ENCODE measurements at places on chromosomes 11 and 22.

GRCh38 chr11:72226701-72227100 lies 2.1 kb downstream of the INPPL1 start:
- no peak for DNase-seq

GRCh38 chr11:62902932-62903331 lies 18.2 kb downstream of the CHRM1 start:
- DNase-seq: no peak

DNA sequence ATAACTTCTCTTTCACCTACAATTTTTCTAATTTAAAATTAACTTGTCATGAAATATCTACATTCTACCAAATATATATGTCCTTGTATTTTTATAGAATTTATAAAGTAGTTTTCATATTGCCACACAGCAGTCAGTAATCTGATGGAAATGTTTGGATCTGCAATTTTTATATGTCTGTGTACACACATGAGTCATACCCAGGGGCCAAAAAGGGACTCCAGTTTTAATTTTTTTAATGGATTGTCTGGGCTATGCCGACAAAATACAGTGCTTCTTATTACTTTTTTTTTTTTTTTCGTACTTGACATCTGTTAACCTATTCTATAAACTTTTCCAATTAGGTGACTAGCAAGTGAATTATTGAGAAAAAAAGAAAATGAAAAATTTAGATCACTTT lies 6.3 kb downstream of the GUCY1A2 start:
- DNase-seq: no peak

DNA sequence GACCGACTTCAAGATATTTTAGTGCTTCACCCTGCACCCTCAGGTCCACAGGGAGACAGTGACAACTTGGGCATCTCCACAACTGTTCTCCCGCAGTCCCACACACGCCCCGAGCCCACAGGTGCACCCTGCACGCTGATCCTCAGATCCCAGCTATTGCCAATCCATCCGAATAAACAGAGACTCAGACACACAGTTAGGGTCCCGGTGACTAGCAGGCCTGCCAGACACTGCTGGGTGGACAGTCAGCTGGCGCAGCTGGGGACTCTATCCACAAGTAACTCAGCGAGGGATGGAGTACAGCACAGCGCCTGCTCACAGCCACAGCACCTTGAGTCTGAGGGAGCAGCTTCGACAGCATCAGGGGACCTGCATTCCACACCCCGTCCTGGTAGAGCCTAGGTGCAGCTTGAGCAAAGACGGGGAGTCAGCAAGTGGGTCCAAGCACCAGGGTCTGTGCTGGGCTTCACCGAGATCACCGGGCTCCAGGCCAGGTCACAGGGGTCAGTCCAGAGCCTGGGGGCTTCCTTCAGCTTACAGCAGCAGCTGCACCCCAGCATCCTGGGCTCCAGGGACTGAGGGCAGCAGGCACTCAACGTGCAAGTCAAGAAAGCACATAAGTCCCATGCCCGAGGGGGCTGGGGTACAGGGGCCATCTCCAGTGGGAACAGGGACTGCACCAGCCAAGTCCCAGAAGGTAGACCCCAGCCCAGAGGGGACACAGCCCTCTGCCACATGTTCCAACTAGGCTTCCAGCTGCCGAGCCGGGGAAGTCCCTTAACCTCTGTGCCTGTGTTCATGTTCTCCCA lies 7.6 kb downstream of the RPL3 start:
- no peak for DNase-seq

DNA sequence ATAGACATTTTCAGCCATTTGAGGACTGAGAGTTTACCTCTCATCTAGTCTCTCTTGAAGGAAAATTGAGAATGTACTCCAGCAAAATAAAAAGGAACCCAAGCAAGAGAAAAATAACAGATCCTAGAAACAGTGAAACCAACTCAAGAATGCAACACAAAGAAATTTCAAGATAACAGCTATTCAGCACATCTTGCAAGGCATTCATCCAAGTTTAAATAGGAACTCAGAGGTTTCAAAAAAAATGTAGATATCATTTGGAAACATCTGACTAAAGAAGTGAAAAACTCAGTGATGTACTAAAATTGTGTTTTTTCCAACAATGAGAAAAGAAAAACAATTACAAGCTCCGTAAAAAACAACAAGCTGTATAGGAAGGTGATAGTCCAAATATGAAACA lies 76.4 kb downstream of the TMEM135 start:
- DNase-seq: no peak

- no peak for DNase-seq
These were observed 161.6 kb downstream of the CEP164 start for GRCh38 chr11:117488996-117489952.

- no peak for DNase-seq
These were observed 98.1 kb downstream of the TENM4 start for GRCh38 chr11:79342686-79343085.

DNA sequence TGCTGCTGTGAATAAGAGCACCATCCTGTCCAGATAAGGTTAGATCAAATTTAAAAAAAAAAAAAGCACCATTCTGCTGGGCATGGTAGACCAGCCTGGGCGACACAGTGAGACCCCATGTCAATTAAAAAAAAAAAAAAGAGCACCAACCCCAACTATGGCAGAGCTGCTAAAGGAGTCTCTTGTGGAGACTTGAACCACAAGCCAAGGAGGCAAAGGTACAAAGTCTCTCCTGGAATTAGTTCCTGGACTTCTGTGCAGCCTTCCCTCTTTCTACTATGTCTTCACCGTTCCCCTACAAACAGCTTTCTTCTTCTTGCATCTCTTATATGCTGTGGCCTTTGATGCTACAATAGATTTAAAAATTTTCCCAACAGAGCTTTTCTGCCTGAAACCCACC lies 1.3 kb downstream of the PIK3C2A start:
- DNase-seq: no peak

DNA sequence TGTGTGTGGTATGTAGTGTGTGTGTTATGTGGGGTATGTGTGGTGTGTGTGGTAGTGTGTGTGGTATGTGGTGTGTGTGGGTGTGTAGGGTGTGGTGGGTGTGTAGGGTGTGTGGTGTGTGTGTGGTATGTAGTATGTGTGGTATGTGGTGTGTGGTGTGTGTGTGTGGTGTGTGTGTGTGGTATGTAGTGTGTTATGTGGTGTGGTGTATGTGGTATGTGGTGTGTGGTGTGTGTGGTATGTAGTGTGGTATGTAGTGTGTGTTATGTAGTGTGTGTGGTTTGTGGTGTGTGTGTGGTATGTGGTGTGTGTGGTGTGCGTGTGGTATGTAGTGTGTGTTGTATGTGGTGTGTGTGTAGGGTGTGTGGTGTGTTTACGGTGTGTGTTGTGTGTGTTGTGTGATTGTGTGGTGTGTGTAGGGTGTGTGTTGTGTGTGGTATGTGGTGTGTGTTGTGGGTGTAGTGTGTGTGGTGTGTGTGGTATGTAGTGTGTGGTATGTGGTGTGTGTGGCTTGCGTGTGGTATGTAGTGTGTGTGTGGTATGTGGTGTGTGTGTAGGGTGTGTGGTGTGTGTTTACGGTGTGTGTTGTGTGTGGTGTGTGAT lies 4.2 kb upstream of the PPP6R2 start:
- DNase-seq: no peak

DNA sequence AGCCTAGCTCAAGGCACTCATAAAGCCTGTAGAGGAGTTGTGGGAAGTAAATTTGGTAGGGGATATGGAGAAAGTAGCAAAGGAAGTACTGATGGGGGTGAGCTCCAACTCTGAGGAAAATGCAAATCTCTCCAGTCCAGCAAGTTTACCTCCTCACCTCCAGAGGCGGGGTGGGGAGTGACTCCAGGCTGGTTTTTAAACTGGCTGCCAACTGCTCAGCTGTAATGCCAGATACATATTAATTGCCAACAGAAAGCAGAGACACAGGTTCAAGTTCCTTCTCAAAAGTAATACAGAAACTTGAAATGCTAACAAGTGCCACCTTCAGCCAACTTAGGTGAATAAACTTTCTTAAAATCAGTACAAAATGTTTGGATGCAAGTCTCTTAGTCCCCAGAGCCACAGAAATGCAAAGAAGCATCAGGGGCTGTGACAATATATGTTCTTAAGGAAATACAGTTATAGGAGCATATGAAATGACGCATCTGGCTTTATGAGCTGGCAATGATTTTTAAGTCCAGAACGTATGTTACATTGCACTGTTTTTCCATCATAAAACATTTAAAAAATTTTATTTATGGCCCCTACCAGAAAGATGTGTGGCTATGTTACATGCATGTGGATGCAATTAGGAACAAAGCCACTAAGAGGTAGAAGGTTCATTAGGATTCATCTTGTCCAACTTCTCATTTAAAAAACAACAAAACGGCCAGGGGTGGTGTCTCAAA lies 436.4 kb upstream of the CCDC90B start:
- no peak for DNase-seq

DNA sequence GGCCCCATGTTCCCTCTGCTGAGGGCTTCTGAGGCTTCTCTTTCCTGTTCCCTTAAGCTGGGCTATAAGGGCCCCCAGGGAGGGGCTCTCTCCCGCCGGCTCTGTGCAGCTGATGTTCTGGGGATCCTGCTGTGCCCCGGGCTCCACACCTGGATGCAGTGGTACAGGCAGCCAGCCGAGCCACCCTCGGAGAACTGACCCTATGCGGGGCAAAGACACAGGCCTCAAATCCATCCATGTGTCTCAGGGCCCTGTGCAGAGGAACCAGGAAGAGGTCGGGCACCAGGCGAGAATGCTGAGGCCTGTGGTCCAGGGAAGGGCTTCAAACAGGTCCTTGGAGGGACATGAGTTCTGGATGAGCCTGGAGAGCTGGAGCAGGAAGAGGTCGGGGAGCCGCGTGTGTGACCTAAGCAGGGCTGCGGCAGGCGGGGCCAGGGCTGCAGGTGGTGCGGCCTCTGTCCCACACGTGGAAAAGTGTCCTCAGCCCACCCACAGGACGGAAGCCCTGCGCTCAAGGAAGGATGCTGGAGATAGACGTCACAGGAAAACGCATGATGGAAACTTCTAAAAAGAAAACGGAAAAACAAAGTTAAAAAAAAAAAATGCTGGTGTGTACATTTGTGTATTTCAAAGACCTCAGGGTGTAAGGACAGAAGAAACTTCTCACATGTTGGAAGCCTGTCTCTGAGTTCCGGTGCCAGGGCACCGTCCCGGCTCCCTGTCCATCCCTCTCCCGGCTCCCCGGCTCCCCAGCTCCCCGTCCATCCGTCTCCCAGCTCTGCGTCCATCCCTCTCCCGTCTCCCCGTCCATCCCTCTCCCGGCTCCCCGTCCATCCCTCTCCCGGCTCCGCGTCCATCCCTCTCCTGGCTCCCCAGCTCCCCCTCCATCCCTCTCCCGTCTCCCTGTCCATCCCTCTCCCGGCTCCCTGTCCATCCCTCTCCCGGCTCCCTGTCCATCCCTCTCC lies 1149.2 kb downstream of the BRD1 start:
- no peak for DNase-seq

- no peak for DNase-seq
These were observed 23.9 kb downstream of the DKK3 start for GRCh38 chr11:11984563-11984962.

GRCh38 chr11:73445980-73446379 lies 69.8 kb downstream of the RELT start:
- no peak for DNase-seq

GRCh38 chr11:119188887-119189286 lies 3.6 kb downstream of the NHERF4 start:
- no peak for DNase-seq

DNA sequence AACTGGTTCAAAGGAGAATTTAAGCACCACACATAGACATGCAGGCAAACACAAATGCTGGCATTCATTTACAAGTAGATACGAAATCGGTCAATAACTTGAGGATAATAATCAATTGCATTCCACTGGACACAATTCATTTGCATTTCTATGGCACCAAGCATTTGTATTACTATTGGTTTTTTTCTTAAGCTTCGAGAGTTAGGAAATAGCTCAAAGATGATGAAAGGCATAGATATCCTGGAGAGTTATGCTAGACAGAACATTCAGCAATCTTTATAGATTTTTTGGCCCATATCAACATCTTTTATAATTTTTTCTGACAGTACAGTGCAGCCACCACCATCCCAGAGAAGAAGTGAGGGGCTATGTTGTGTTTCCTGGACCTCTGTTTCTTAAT lies 544.4 kb downstream of the MIAT start:
- no peak for DNase-seq

DNA sequence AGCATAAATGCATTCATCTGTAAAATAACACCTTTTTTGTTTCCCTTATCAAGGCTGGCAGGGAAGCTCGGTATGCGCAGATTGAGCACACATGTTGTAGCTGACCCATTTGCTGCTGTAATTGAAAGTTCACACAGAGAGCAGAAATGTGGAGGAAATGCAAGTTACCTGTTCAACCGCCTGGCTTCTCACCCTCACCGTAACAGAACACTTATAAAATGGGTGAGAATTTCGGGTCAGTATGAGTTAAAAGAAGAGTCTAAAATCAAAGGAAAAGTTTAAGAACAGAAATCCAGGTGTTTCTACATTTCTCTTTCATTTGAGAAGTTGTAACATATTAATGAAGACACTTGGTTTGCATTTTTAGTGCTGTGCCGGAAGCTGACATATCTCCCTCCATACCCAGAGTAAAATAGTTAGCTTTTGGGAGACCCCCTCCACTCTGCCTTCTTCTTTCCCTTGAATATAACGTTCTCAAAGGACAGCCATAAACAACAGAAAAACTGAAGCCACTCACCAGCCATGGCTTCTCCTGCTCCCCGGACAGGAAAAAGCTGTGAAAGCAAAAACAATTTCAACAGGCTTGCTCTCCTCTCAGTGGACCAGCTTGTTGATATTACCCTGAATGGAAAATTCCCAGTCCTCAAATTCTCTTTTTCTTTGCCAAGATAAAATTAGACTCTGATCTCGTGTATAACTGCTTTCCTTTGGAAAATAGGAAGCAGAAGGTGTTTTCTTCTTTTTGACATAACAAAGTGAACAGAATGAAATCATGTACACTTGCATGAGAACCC lies at the start of gene CASP12:
Gene CASP12, minus strand, starts transcription at position 570 of the 794 bp plus-strand sequence.
- no peak for DNase-seq

DNA sequence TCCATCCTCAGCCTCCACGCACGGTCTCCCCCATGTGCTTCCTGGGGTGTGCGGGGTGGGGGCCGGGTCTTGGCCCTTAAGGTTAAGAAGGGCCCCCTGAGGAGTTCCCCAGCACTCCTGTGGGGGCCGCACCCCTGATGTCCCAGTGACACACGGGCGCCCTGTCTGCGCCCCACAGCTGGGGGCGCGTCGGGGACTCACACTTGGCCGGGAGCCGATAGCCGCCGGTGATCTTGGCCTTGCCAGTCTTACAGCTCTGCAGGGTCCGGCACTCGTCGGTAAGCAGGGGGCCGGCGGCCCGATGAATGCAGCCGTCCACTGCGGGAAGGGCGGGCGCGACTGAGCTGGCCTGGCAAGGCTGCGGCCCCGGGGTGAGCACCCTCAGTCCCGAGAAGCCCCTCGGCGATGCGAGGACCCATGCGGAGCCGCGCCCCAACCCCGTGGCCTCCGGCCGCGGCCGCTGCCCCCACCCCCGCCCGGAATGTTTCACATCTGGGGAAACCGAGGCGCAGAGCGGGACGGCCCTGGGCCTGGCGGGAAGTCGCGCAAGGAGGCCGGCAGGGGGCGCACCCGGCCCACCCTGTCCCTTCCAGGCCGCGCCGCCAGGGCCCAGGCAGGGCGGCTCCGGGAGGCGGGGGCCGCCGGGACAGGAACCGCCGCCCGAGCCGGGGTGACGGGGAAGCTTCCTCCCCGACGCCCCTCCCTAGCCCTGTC lies 13.9 kb downstream of the OTUB1 start:
- no peak for DNase-seq
